Fibroblast of mammary gland (primary cell): ENCODE measurements at places on chromosomes 4 and X.

DNA sequence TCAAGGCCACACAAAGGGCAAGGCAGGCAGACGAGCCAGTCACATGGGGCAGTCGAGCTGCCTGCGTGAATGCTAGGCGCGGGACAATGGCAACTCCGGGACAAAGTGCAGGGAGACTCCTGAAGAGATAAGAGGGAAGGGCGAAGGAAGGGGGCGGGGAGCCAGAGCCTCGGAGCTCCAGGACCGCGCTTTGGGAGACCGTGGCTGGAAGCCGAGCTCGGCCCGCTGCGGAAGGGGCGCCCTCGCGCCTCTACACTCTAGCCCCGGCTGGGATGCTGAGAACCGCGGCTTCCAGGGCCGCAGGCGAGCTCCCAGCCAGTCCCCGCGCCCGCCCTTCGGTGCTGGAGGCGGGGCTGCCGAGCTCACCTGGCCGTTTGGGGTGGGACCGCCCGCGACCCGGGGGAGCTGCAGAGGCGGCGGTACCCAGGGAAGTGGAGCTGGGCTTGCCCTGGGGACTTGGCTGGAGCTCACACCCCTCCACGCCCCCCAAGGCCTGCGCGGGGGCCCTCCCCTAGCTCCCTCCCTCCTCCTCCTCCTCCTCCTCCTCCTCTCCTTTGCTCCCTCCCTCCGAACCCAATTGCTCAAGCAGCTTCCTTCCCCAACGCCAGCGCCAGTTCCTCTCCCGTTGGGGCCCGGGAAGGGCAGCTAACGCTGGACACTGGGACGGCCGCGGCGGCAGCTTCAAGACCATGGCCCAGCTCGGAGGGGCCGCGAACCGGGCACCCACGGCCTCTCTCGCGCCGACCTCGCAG, at the start of gene SOWAHD:
TSS of gene SOWAHD (plus strand) at position 610 of the 752 bp plus-strand sequence. CDS start at position 690, 80 bp downstream.
- DNase-seq = no peak

- DNase-seq = no peak
Measured at GRCh38 chr4:100581337-100581736, 63.5 kb upstream of the EMCN start.

DNA sequence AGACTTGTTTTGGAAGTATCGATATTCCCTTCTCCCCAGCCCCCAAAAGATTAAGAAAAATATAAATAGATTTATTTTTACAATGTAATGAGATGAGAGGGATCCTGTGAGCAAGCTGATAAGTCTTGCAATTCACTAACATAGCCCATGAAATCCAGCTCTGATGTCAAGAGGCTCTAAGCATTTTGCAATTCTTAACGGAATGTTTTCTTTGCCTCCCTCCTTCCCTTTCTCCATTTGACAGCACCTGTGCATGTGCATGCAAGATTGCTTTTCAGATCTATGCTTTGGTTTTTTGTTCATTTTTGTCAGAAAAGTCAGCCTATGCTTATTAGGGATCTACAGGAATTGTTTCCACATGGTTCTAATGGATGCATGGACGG, 169.9 kb downstream of the SLIT2 start:
- DNase-seq = no peak

DNA sequence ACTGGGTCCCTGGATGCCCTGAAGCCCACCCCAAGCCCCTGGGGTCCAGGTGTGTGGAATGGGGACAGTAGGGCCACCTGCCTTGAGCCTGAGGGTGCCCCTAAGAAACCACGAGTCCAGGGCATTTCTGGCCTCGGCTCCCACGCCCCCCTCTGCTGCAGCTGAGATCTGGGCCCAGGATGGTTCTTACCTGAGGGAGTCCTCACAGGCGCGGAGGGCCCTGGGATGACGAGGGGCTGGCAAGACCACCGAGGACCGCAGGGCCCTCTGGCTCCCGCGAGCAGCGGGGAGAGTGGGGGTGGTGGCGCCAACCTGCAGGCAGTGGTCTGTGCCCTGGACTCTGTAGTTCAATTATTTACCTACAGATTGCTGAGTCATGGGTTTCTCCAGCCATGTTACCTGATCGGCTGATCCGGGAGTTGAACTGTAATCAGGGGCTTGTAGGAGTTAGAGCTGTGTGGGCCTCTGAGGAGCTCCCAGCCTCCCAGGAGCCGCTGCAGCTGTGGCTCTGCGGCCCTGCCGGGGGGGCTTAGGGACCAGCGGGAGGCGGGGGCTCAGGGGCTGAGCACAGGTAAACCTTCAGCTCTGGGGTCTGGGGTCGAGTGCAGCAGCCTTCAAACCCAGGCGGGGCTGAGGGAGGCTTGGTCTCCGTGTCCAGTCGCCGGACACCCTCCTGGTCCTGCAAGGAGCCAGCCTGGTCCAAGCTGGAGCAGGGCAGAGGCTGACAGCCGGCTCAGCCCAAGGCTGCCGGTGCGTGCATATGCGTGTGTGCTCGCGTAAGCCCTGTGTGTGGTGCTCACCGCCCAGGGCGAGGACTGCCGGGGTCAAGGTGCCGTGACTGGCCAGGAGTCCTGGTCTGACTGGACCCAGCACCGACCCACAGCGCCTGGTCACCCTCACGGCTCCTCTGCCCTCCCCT, at the start of gene SLC26A1:
TSS of gene SLC26A1 (minus strand) at position 294 of the 919 bp plus-strand sequence. CDS start 1,701 bp downstream, outside the sequence.
- no peak for DNase-seq

DNA sequence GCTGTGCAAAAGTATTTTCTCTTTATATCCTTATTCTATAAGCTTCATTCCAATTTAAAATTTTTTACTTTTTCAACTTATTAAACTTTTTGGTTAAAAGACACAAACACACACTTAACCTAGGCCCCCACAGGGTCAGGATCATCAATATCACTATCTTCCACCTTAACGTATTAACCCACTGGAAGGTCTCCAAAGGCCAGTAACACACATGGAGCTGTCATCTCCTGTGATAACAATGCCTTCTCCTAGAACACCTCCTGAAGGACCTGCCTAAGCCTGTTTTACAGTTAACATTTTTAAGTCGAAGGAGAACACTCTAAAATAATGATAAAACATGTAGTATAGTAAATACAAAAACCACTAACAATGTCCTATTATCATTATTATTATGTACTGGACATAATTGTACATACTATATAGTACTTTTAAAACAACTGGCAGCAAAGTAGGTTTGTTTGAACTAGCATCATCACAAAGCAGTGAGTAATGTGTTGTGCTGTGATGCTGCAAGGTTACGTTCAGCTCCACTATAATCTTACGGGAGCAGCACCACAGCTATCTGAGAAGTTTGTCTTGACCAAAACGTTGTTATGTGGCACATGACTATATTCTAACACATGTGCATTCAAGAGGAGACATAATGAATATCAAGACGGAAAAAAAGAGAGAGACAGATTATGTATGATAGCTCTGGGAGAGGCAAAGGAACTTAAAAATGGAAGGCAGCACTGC, 33.7 kb downstream of the DHX15 start:
- peak; percentile 10 for DNase-seq

- DNase-seq = no peak
Measured at GRCh38 chr4:78200949-78201348, 143.8 kb downstream of the FRAS1 start.

DNA sequence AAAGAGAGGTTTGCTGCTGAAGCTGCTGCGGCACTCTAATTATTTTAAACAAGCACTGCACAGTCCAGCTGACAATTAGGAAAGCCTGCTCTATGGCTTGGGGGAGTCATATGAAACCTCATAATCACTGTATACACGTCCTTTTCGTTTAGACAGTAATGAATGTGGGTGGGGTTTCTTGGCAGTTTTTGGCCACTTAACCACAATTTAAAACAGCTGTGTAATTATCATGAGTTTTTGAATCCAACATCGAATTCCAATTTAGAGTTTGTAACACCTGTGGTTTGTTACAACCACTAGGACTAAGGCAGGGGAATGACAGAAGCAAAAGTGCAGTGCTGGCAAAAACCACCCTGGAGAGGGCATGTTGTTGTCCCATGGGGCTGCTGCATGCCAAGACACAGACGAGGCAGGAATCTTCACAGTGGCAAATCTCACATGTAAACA, 99.5 kb downstream of the CXXC4 start:
- DNase-seq = peak; percentile 42

DNA sequence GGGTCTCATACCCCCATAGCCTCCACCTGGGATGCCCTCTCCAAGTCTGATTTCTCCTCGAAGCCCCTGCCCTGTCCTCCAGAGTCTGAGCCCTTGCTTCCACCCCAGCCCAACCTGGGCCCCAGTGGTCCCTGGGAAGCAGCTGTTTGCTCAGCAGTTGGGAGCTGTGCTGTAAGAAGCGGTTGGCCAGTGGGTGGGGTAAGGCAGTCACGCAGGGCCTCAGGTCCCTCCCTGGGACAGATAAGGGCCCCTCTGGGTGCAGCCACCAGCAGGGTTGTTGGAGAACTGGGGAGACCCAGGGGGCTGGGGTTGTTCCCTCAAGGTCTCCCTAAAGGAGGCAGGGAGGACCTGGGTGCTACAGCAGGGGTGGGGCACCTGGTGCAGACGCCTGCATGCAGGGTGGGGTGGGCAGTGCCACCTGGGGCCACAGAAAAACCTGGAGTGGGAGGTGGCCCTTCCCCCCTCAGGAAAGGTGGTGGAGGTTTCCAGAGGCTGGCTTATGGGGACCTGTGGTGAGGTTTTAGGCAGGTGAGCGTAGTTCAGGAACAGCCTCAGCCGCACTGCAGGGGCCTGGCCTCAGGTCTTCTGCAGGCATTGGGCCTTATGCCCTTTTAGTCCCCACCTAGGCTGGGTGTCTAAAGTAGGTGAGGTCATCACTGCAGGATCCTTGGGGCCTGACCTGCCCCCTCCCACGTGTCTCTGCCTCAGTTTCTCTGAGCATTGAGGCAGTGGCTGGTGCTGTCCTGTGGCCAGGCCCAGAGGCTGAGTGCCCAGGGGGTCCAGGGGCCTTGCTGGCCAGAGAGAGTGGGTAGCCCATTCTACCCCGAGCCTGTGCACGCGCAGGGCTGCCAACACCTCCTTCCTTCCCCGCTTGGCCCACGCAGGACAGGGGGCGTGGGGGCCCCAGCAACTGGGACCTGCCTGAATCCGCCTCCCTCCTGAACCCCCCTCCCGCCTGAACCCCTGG, 3.1 kb upstream of the SLC26A1 start:
- no peak for DNase-seq
